ENCODE measurements at places on chromosomes 1 and 21. TPM values are rescaled to one million over a fixed set of nuclear protein-coding genes. Genes with fewer than 3 reads are reported as not detected.

DNA sequence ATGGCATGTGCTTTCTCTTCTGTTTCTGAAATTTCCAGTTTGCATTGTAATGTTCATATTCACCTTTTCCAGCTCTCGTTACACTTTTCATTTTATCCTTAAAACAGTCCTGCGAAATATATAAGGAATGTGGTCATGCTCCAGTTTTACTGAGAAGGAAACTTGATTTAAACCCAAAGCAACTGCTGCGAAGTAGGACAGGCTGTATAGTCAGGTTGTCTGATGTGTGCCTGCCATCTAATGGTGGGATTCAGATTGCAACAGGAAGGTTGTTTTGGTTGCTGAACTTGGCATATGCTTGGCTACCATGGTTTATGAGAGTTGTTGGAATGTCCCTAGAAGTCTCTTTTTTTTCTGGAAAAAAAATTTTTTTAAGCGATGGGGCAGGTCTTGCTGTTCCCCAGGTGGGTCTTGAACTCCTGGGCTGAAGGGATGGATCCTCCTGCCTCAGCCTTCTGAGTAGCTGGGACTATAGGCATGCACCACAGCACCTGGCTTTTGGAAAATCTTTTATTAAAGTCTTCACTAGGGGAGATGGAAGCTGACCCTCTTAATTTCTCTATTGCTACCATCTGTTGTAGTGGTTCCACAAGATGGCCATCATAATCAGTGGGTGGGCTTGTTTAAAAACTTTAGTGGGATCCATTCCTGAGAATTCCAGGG lies 86.9 kb downstream of the UCK2 start:
- H3K27ac ChIP-seq = no peak overlapping the region
- no peak overlapping the region for H3K4me3 ChIP-seq
- peaks cover 2% of the 10 kb centered on the region for H3K4me1 ChIP-seq
- no peaks in the 10 kb centered on the region for H3K27me3 ChIP-seq
- peak; percentile 80 for DNase-seq
- H3K36me3 ChIP-seq = no peaks in the 10 kb centered on the region

DNA sequence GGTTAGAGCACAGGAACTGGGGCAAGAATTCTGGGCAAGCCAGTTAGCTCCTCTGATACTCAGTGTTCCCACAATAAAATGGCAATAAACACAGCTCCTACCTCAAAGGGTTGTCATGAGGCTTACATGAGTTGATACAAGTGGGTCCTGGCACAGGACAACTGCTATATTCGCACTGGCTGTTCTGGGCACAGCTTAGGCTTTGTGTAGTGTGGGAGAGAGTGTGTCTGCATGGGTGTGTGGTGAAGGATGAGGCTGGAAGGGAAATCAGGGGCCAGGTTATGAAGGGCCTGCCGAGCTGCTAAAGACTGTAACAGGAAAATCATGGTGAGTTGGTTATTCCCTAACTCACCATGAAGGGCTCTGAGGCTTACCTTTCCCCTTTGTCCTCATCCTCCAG lies 18.7 kb downstream of the ETV3 start:
- peaks cover 12% of the 10 kb centered on the region for H3K4me1 ChIP-seq
- DNase-seq = no peak
- no peaks in the 10 kb centered on the region for H3K27me3 ChIP-seq
- H3K4me3 ChIP-seq = no peak overlapping the region
- H3K27ac ChIP-seq = no peak overlapping the region
- H3K36me3 ChIP-seq = peaks cover 26% of the 10 kb centered on the region

GRCh38 chr1:42209526-42210251 lies 45.1 kb upstream of the GUCA2A start:
- no peak overlapping the region for H3K4me3 ChIP-seq
- H3K4me1 ChIP-seq = peaks cover 7% of the 10 kb centered on the region
- H3K27ac ChIP-seq = no peak overlapping the region
- H3K27me3 ChIP-seq = no peaks in the 10 kb centered on the region
- no peak for DNase-seq

DNA sequence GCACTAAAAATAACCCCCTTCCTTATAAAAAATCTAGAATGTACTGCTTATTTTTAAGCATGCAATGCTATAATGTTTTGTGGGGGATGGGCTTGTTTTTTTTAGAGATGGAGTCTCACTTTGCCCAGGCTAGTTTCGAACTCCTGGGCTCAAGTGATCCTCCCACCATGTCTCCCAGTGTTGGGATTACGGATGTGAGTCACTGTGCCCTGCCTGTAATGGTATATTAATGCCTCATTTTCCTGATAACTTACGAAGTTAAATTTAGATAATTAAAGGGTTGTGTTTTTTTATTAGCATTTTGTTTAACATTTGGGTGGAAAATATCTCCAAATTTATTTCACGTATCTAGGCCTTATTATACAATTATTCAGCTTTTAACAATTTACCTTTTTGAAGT lies 6.5 kb downstream of the RNF11 start:
- peaks cover 45% of the 10 kb centered on the region for H3K4me1 ChIP-seq
- H3K4me3 ChIP-seq = no peak overlapping the region
- H3K27ac ChIP-seq = no peak overlapping the region
- H3K36me3 ChIP-seq = peaks cover 7% of the 10 kb centered on the region
- DNase-seq = no peak

GRCh38 chr21:37398697-37399096 lies 32.1 kb downstream of the DYRK1A start:
- H3K27me3 ChIP-seq = no peaks in the 10 kb centered on the region
- H3K36me3 ChIP-seq = peaks cover 39% of the 10 kb centered on the region
- H3K4me3 ChIP-seq = peak overlapping the region; percentile 20
- H3K27ac ChIP-seq = peak overlapping the region; percentile 12

The PRMT6 gene
- 17.5 TPM for total RNA-seq

- no peak overlapping the region for H3K27ac ChIP-seq
- DNase-seq = no peak
- no peaks in the 10 kb centered on the region for H3K27me3 ChIP-seq
- H3K4me1 ChIP-seq = no peaks in the 10 kb centered on the region
- no peak overlapping the region for H3K4me3 ChIP-seq
- no peaks in the 10 kb centered on the region for H3K36me3 ChIP-seq
Measured at GRCh38 chr1:152543820-152544219, 22.8 kb downstream of the LCE3E start.

- no peak for DNase-seq
- no peaks in the 10 kb centered on the region for H3K27me3 ChIP-seq
- H3K36me3 ChIP-seq = no peaks in the 10 kb centered on the region
Measured at GRCh38 chr1:216576234-216576937, 146.8 kb downstream of the ESRRG start.

DNA sequence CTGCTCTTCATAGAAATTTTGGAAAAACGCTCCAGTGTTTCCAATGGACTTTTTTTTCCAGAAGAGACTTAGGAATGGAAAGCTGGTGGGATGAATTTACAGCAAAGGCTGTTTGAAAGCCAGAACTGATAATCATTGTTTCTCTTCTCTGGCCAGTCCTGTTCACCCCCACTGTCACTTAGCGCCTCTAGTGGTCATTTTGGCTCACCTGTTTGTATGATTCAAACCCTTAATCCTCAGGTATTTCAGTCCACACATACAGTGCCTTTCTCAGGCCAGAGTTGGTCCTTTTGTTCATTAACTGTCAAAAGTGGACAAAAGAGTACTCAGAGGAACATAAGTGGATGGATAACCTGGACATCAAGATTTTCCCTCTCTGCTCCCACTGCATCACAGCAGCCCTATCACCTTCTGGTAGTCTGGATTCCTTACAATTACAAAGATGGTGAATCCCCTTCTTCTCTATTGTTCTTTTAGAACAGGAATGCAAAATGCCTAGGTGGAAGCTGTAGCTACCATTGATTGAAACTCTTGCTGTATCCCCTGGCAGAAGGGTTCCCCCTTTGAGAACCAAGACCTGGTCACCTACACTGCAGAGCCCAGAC lies 177.6 kb upstream of the OLFM3 start:
- H3K27ac ChIP-seq = no peak overlapping the region
- DNase-seq = peak; percentile 23
- no peaks in the 10 kb centered on the region for H3K4me1 ChIP-seq
- H3K4me3 ChIP-seq = no peak overlapping the region
- H3K27me3 ChIP-seq = no peaks in the 10 kb centered on the region
- H3K36me3 ChIP-seq = no peaks in the 10 kb centered on the region
